ENCODE measurements at places on chromosomes 13 and 19.
A peak's percentile ranks its signal among the peaks of the same experiment; 100 is the strongest.

- no peak overlapping the region for H3K27ac ChIP-seq
- H3K27me3 ChIP-seq = no peaks in the 10 kb centered on the region
- H3K4me1 ChIP-seq = no peaks in the 10 kb centered on the region
- DNase-seq = no peak
- H3K36me3 ChIP-seq = 0 out of 2 replicates have a peak, but pooled peaks cover 1% of the 10 kb centered on the region
- no peak overlapping the region for H3K4me3 ChIP-seq
These were observed 18.3 kb upstream of the N4BP2L1 start for GRCh38 chr13:32446220-32446619.

DNA sequence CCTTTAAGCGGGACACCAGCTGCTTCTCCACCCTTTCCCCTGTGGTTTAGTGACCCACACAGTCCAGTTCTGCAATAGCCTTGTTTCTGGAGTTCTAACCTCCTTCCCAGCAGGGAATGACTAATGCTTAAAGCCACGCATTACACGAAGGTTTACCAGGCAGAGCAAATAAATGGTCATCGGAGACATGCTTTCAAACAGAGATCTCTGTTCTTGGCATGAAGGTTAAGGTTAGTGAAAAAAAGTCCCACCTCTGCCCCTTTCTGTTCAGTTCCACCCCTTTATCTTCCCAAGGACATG, 25.3 kb upstream of the MEDAG start:
- H3K36me3 ChIP-seq = peaks cover 20% of the 10 kb centered on the region
- DNase-seq = no peak
- H3K4me1 ChIP-seq = no peaks in the 10 kb centered on the region
- H3K27me3 ChIP-seq = no peaks in the 10 kb centered on the region
- no peak overlapping the region for H3K4me3 ChIP-seq
- H3K27ac ChIP-seq = no peak overlapping the region

GRCh38 chr19:37977992-37978391, 71.0 kb downstream of the SIPA1L3 start:
- no peak for DNase-seq
- H3K27me3 ChIP-seq = no peaks in the 10 kb centered on the region
- peaks cover 9% of the 10 kb centered on the region for H3K36me3 ChIP-seq

- H3K36me3 ChIP-seq = peaks cover 26% of the 10 kb centered on the region
- no peaks in the 10 kb centered on the region for H3K4me1 ChIP-seq
- no peak overlapping the region for H3K4me3 ChIP-seq
- peak; percentile 41 for DNase-seq
These were observed 44.6 kb downstream of the ANKRD27 start for GRCh38 chr19:32630338-32630737.

DNA sequence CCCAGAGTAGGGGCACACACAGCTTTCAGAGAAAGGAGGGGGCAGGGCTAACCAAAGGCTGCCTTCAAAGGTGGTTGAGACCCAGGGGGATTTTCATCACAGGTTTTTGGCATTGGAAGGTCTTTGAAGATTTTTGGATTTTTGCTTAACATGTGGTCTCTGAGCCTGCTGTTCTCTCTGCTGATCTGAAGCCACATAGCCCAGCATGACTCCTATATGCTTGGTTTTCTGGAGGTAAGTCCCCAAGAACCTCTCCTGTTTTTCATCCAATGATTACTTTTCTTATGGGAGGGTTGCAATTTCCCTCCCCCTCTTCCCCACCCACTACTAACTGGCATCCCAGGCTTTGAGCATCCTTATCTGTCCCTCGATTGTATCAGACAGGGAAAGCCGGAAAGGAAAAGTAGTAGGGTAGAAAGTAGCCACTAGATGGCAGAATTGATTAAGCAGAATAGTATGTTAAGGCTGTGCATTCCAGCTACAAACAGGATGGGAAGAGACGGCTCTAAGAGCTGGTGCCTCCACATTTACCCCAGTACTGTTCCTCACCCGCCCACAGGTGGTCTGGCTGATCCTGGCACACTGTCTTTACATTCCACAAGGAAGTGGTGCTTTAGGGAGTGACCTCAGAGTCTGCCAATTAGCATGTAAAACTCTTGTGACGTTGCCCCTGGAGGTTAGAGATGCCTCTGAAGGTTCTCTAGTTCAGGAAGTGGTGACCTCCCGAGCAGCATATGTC, 218.9 kb upstream of the EDNRB start:
- no peaks in the 10 kb centered on the region for H3K4me1 ChIP-seq
- H3K4me3 ChIP-seq = no peak overlapping the region
- H3K27me3 ChIP-seq = no peaks in the 10 kb centered on the region
- DNase-seq = peak; percentile 66

- no peaks in the 10 kb centered on the region for H3K4me1 ChIP-seq
- no peaks in the 10 kb centered on the region for H3K27me3 ChIP-seq
- H3K4me3 ChIP-seq = no peak overlapping the region
These were observed 17.2 kb upstream of the ATP12A start for GRCh38 chr13:24663089-24663395.

DNA sequence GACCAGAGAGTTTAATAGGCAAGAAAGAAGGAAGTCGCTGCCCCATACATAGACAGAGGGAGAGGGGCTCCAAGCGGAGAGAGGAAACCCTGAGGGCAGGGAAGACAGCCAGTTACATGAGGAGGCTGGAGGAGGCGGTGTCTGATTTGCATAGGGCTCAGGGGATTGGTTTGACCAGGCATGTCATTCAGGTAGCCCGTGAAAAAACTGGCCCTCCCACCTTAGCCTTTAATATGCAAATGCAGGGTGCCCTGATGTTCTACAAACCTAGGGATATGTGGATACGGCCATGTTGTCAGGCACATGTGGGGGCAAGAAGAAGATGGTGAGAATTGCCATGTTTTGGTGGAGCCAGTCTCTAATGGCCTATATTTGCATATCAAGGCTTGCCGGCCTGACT, 1461.6 kb downstream of the PCDH9 start:
- peaks cover 20% of the 10 kb centered on the region for H3K36me3 ChIP-seq
- H3K4me3 ChIP-seq = no peak overlapping the region

- no peaks in the 10 kb centered on the region for H3K36me3 ChIP-seq
- no peaks in the 10 kb centered on the region for H3K4me1 ChIP-seq
- no peaks in the 10 kb centered on the region for H3K27me3 ChIP-seq
These were observed 4.4 kb upstream of the PROZ start for GRCh38 chr13:113153810-113154748.

- H3K27ac ChIP-seq = no peak overlapping the region
- no peaks in the 10 kb centered on the region for H3K4me1 ChIP-seq
- H3K36me3 ChIP-seq = peaks cover 32% of the 10 kb centered on the region
- H3K27me3 ChIP-seq = no peaks in the 10 kb centered on the region
These were observed 48.2 kb upstream of the RNF113B start for GRCh38 chr13:98225036-98225940.

DNA sequence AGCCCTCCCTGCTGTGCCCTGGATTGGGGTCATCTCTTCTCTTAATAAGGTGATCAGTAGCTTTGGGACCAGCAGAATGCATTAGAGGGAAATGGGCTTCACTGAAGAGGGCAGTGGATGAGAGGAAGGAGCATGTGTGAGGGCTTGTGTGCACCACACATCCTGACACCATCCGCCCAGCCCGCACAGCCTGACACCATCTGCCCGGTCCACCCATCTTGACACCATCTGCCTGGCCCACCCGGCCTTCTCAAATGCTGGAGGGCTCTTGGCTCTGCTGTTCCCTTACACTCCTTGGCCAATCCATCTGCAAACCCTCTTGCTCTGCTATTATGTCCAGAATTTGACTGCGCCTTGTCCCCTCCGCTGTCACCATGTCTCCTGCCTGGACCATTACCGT, 41.8 kb downstream of the BICRA start:
- H3K27ac ChIP-seq = no peak overlapping the region
- H3K4me3 ChIP-seq = no peak overlapping the region
- DNase-seq = no peak
- peaks cover 37% of the 10 kb centered on the region for H3K36me3 ChIP-seq

GRCh38 chr13:107124129-107124718, 556.3 kb upstream of the ARGLU1 start:
- H3K4me1 ChIP-seq = no peaks in the 10 kb centered on the region
- H3K27ac ChIP-seq = no peak overlapping the region
- H3K4me3 ChIP-seq = no peak overlapping the region
- no peak for DNase-seq
- no peaks in the 10 kb centered on the region for H3K27me3 ChIP-seq
- peaks cover 17% of the 10 kb centered on the region for H3K36me3 ChIP-seq

GRCh38 chr13:60363288-60363687, 33.7 kb upstream of the TDRD3 start:
- no peaks in the 10 kb centered on the region for H3K27me3 ChIP-seq
- no peaks in the 10 kb centered on the region for H3K36me3 ChIP-seq

- H3K27me3 ChIP-seq = no peaks in the 10 kb centered on the region
- no peak overlapping the region for H3K4me3 ChIP-seq
- H3K27ac ChIP-seq = no peak overlapping the region
- no peak for DNase-seq
These were observed 15.9 kb upstream of the ZNF681 start for GRCh38 chr19:23774524-23774971.

DNA sequence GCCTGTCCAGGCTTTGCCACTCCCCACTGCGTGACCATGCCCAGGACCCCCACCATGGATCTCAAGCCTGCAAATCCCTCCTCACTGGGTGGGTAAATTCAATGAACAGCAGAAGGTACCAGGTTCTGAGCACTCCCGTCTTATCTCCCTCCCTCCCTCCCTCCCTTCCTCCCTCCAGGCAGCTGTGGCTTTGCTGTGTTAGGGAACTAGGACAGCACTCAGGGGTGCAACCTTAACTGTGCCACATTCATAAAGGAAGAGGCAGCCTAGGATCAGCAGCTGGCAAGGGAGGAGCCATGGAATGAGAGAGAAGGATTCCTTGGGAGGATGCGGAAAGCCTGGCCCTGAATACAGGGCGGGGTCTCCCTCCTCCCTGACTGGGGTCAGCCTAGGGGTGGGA, 5.6 kb downstream of the CEACAM4 start:
- H3K4me3 ChIP-seq = no peak overlapping the region
- no peaks in the 10 kb centered on the region for H3K27me3 ChIP-seq
- H3K36me3 ChIP-seq = peaks cover 3% of the 10 kb centered on the region
- H3K4me1 ChIP-seq = no peaks in the 10 kb centered on the region
- H3K27ac ChIP-seq = no peak overlapping the region

DNA sequence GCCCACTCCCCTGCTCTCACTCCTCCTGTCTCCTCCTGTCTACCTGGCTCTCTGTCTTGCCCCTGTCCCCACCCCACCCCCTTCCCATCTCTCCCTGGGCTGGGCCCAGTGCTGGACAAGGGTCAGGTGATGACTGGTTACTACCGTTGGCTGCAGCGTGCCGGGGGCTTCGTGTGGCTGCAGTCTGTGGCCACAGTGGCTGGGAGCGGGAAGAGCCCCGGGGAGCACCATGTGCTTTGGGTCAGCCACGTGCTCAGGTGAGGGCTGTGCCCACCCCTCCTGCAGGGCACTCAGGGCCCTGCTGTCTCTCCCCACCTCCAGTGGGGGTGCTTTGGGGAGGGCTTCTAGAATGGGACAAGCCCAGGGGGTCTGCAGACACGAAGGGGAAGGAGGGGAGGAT, 7.6 kb downstream of the TMEM160 start:
- H3K36me3 ChIP-seq = peaks cover 9% of the 10 kb centered on the region
- no peak overlapping the region for H3K4me3 ChIP-seq
- H3K27me3 ChIP-seq = no peaks in the 10 kb centered on the region
- no peak for DNase-seq
- H3K4me1 ChIP-seq = no peaks in the 10 kb centered on the region

DNA sequence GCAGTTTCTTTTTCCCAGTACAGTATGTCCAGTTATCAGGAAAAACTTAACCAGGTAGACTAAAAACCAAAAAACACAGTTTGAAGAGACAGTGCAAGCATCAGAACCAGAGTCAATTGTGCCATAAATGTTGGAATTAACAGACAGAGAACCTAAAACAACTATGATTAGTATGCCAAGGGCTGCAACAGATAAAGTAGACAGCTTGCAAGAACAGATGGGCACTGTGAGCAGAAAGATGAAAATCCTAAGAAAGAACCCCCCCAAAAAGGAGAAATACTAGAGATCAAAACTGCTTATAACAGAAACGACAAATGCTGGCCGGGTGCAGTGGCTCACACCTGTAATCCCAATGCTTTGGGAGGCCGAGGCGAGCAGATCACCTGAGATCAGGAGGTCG, 47.1 kb upstream of the KLF5 start:
- H3K27me3 ChIP-seq = no peaks in the 10 kb centered on the region
- H3K27ac ChIP-seq = no peak overlapping the region
- no peak for DNase-seq
- H3K4me1 ChIP-seq = no peaks in the 10 kb centered on the region
- peaks cover 2% of the 10 kb centered on the region for H3K36me3 ChIP-seq
- H3K4me3 ChIP-seq = no peak overlapping the region

DNA sequence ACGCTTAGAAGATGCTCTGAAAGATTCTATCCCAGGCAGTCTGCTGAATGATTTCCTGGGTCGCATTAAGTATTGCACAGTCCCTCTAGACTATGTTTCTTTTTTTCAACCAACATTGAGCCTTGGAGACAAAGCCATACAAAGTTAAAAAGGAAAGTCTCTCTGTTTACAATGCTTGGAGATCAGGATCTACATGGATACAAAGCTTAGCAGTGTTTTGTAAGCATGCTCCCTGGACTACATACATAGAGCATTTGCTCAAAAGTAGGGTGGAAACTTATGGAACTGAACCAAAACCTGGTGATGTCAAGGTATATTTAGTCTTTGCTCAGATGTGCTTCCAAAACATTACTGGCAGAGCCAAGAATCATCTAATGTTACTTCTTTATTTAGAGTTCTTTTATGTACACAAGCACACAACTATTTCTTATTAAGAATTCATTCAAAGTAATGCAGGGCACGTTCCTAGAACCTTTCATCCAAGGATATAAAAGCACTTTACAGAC, 241.2 kb downstream of the ABCC4 start:
- H3K27ac ChIP-seq = no peak overlapping the region
- peaks cover 3% of the 10 kb centered on the region for H3K4me1 ChIP-seq
- H3K36me3 ChIP-seq = peaks cover 2% of the 10 kb centered on the region
- DNase-seq = no peak
- no peak overlapping the region for H3K4me3 ChIP-seq

- H3K27me3 ChIP-seq = no peaks in the 10 kb centered on the region
- DNase-seq = no peak
- H3K27ac ChIP-seq = no peak overlapping the region
- H3K4me3 ChIP-seq = no peak overlapping the region
These were observed 14.5 kb upstream of the TSPAN16 start for GRCh38 chr19:11281356-11282049.

DNA sequence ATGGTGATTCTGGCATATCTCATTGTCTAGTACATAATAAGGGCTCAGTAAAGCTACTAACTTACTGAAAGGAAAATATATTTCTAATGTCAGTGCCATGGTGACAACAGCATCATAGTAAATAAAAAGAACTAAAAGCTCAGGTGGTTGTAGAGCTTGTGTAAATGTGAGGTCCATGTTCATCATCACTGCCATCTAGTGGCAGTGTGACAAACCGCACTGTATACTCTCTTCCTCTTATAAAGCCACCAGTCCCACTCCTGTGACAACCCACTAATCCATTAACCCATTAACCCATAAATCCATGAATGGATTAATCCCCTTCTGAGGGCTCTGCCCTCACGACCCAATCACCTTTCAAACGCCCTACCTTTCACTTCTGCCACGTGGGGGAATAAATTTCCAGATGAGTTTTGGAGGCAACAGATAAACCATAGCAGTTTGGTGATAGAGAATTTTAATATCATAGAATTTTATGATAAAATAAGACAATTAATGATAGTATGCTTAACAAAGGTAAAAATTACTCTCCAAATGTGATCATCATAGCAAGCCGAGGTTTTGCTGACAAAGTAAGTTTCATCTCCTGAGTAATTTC, 160.4 kb upstream of the SGCG start:
- H3K27me3 ChIP-seq = no peaks in the 10 kb centered on the region
- no peaks in the 10 kb centered on the region for H3K36me3 ChIP-seq
- peak; percentile 58 for DNase-seq

GRCh38 chr13:111431206-111431605, 110.8 kb downstream of the TEX29 start:
- H3K36me3 ChIP-seq = no peaks in the 10 kb centered on the region
- H3K4me1 ChIP-seq = no peaks in the 10 kb centered on the region
- H3K4me3 ChIP-seq = no peak overlapping the region
- H3K27me3 ChIP-seq = no peaks in the 10 kb centered on the region

Data from H9 (cell line).